Activated T-helper 1 cell treated with anti-CD3 and anti-CD28 coated beads, Interleukin-12 subunit alpha, Interleukin-12 subunit beta, Interleukin-2, Interleukin-4 antibody, amounts not matched to agents 30 ng/mL and 10 ng/mL and 1 ng/mL, durations not matched to agents 14 hours and 24 hours and 36 hours (primary cell): ENCODE measurements at places on chromosomes 3 and 15. TPM values are rescaled to one million over a fixed set of nuclear protein-coding genes. Genes with fewer than 3 reads are reported as not detected.

TM4SF4 gene
- total RNA-seq, result not detected in 2 replicates

KLF15 gene
- 0.08 and 0.22 TPM in 2 replicates for total RNA-seq

AMT gene
- total RNA-seq, result 2.2 and 2.7 TPM in 2 replicates

RTP1 gene
- total RNA-seq, result not detected in 2 replicates

LMAN1L gene
- total RNA-seq, result 0.75 and 0.93 TPM in 2 replicates

EAF2 gene
- 15.3 and 18.8 TPM in 2 replicates for total RNA-seq

SLITRK3 gene
- total RNA-seq, result not detected in 2 replicates

CHRNA7 gene
- total RNA-seq, result not detected in 2 replicates

KAT2B gene
- total RNA-seq, result 25.1 and 38.5 TPM in 2 replicates

DHX30 gene
- total RNA-seq, result 149 and 154 TPM in 2 replicates

SEMA6D gene
- not detected in 2 replicates for total RNA-seq

MAP1A gene
- 2.2 and 2.3 TPM in 2 replicates for total RNA-seq

P3H2 gene
- not detected in 2 replicates for total RNA-seq

FRMD4B gene
- 83.3 and 83.6 TPM in 2 replicates for total RNA-seq

U2SURP gene
- total RNA-seq, result 186 and 205 TPM in 2 replicates

DNA sequence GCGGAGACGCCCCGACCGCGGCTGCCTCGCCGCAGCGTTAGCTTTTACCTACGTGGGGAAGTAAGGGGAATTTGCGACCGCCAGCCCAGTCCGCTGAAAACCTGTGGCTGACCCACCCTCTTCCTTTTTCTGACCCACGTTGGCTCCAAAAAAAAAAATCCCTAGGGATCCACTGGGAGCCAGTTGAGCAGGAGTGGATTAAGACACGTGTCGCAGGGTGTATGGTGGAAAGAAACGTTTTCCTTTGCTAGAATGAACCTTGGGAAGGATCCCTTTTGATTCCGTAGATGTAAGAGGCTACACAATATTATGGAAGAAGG, 575 bp upstream of the PCYT1A start:
- no peak for DNase-seq

GRCh38 chr3:127002195-127003174, 19.6 kb downstream of the PLXNA1 start:
- no peak for DNase-seq

DNA sequence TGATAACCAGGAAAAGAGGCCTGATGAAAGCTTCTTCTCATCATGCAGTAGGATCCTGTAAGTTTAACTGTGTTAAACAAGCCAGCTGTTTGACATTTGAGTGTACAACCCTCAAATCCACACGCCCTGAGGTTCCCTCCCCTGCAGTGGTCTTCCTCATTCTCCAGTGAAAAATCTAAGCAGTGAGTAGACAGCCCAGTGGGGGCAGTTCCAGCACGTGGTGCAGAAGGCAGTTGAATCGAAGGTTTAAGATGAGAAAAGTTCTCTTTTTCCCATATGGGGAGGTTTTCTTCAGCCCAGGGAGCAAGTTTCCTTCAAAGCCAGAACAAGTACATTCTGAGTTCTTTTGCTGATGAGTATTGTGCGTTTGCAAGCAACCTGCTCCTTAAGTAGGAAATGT, 174.5 kb downstream of the NR2F2 start:
- no peak for DNase-seq

- DNase-seq, result peak; percentile 63
These were observed 8.6 kb upstream of the SRP14 start for GRCh38 chr15:40047415-40048210.

GRCh38 chr3:192917028-192917403, 640 bp downstream of the MB21D2 start:
- DNase-seq, result peak; percentile 22

GRCh38 chr3:196189566-196190347, 21.4 kb downstream of the ZDHHC19 start:
- DNase-seq, result no peak

- DNase-seq, result no peak
These were observed 47.6 kb downstream of the CTDSPL start for GRCh38 chr3:37909067-37909911.

- DNase-seq, result no peak
These were observed 7.8 kb upstream of the GPR171 start for GRCh38 chr3:151210676-151211381.

DNA sequence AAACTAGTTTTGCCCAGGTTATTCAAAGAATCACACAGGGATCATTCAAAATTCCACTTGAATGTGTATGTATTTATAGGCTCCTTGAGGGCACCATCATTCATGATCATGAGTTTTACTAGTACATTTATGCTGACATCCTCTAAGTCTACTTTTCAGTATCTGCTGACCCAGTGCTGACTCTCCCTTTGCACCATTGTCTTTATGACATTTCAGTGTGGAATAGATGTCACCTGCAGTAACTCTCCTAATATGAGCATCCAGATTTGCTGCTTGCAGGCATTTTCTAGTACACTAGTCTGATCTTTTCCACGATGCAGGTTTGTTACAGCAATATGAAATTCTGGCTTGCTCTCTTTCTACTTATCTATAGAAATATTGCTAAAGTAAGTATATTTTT, 1603.5 kb downstream of the SI start:
- DNase-seq, result no peak

DNA sequence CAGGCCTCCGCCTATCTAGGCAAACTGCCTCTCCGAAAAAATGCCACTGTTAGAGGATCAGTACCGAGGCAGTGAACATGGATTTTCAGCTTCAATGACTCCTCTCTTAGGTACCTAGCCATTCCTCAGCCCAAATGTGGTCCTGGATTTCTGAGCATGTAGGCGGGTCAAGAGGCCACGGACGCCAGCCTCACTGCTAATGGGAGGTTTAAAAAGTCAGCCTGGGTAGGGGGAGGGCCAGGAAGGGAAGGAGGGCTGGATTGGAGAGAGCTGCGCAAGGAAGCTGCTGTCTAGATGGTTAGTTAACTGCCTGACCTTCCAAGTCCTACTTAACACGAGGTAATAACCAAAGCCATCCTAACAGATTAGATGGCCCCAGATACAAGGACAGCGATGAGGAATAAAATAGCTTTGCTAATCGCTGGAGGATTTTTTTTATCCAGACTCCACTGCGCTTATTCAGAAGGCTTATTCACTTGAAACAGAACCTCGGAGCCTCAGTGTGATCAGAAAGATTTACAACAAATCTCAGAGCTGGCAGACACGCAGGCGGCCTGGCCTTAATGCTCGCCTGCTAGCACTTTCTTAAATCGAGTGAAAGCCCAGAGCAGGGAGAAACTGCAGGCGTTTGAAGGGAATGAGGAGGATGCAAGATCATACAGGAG, 34.3 kb downstream of the TLE3 start:
- no peak for DNase-seq

- no peak for DNase-seq
These were observed 87.9 kb downstream of the STT3B start for GRCh38 chr3:31620656-31621055.

DNA sequence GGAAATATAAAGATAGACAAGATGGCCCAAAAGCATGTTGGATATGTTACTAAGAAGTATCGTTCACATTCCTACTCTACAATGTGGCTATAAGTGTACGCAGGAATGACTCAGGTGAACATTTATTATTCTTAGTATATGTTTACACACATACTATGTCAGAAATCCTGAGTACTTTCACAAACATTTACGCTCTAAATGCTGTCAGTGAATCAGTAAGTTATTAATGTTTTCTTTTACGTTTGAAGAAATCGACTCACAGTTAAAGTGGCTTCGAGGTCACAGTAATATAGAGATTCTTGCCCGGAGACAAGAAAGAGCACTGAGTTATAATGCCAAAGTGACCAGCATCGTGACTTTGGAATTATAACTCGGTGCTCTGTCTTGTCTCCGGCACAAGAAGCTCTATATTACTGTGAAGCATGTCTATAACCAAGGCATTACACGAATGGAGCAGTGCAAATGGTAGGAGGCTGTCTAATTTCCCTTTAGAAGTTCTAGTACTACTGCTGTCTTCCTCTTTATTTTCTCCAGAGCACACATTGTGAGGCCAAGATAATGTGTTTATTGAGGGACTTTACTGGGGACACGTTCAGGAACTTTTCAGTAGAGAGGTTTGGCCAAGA, 61.8 kb upstream of the P3H2 start:
- DNase-seq, result no peak

DNA sequence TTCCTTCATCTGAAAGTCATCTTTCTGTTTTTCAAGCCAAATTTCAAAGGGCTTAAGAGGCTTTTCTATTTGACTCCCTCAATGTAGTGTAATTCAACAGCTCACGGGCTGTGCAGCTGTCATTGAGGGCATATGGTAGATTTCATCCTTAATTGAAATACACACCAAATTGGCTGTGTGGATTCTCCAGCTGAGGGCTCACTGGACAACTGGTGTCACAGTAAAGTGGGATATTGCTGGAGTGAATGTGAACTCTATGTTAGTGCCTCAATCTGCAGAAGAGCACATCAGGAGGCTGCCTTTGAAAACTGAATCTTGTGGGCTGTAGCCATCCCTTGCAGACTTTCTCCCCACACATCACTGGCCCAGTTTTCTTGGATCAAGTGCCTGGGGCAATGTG, 120.1 kb downstream of the GALK2 start:
- DNase-seq, result no peak

GRCh38 chr3:169674090-169674489, 10.6 kb upstream of the MECOM start:
- DNase-seq, result no peak

DNA sequence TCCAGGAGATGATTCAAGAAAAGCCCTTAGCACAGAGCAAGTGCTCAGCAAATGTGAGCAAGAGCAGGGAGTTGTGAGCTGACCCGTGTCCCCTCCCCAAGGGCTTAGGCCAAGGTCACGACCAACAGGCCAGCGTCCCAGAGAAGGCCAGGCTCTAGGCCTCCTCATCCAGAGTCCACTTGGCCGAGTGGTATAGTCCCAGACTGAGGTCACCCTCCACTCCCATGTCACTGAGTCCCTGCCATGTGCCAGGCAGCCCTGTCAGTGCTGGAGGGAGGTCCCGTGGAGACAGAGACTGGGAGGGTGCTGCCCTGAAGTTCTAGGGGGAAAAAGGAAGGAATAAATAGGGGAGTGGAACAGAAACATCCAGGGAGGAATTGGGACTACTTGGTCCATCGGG, 44.0 kb downstream of the TPRA1 start:
- DNase-seq, result no peak

- DNase-seq, result no peak
These were observed 449 bp downstream of the ROBO1 start for GRCh38 chr3:79767194-79767904.

- DNase-seq, result no peak
These were observed 128.4 kb upstream of the HACD2 start for GRCh38 chr3:123713211-123713610.

- no peak for DNase-seq
These were observed 28.6 kb upstream of the UTS2B start for GRCh38 chr3:191358929-191359328.

- DNase-seq, result no peak
These were observed 350.5 kb upstream of the COL8A1 start for GRCh38 chr3:99287876-99288275.

GRCh38 chr3:53812434-53812833, 33.8 kb downstream of the CHDH start:
- no peak for DNase-seq

- DNase-seq, result no peak
These were observed 44.4 kb upstream of the SLC6A11 start for GRCh38 chr3:10771486-10772270.

- no peak for DNase-seq
These were observed 338.2 kb upstream of the ATP10A start for GRCh38 chr15:26201177-26201858.

GRCh38 chr3:196341137-196341536, 2.9 kb upstream of the TM4SF19 start:
- DNase-seq, result no peak

DNA sequence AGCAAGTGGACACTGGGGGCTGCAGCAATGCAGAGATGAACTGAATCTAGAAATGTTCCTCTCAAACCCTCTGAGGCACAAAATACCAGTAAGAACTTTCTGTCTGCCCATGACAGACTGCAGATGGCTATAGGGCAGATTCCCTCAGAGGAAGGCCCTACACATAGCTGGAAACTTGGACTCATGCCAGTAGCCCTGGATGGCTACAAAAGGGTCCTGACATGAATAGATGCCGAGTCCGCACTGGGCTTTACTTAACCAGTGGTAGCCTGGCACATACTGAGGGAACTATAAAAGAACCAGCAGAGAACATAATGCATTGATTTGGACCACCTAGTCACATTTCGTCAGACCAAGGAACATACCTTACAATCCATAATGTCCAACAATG, 66.7 kb downstream of the C3orf80 start:
- no peak for DNase-seq
